ENCODE measurements at places on chromosomes 3 and 15.

DNA sequence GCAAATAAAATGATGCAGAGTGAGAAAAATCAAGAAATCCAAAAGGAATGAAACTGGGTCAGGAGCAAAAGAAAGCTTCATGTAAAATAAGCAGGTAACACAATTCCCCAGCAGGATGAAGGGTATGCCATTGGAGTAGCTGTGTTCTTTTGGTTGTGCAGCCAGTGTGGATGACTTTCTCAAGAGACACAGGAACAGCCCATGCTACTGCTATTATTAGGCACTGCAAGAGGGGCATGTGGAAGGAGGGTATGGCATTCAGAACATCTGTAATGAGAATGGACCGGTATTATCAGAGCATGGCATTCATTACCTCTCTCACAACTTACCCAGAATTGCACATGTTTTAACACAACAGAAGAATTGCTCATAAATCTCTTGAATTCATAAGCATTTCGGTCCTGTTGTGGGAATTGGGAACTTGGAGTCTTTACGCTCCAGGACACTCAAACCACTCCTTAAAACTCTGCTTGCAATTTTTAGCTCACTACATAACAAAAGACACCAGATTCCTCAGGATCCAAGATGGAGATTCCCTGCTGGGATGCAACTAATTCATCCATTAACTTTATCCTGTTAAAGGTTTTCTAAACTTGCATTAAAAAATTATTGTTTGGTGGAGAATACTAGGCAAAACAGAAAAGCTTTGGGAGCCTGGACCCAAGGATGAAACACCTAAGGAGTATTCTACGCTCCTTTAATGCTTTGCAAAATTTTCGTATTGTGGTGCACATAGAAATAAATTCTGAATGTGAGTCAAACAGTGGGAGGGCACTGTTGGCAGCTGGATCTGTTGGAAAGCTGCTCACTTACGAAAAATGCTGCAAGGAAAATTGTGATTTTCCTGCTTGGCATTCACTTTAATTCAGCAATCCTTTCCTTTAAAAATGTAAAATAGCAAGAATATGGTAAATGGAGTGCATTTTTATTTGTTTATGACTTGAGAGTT is 34.6 kb upstream of the CDIN1 start:
- DNase-seq = no peak

GRCh38 chr3:136109499-136109898 is 86.6 kb downstream of the MSL2 start:
- DNase-seq = no peak

- no peak for DNase-seq
Observed at GRCh38 chr15:80834906-80835305, 55.7 kb downstream of the CEMIP start.

- no peak for DNase-seq
Observed at GRCh38 chr3:159731254-159731653, 257.4 kb upstream of the IL12A start.

- DNase-seq = no peak
Observed at GRCh38 chr15:65638681-65639089, 16.9 kb downstream of the SLC24A1 start.

- DNase-seq = no peak
Observed at GRCh38 chr15:80252121-80252518, at the start of gene CTXND1. CTXND1 (minus strand) TSS chr15:80252213; CDS start chr15:80201949, 50,264 bp downstream.

DNA sequence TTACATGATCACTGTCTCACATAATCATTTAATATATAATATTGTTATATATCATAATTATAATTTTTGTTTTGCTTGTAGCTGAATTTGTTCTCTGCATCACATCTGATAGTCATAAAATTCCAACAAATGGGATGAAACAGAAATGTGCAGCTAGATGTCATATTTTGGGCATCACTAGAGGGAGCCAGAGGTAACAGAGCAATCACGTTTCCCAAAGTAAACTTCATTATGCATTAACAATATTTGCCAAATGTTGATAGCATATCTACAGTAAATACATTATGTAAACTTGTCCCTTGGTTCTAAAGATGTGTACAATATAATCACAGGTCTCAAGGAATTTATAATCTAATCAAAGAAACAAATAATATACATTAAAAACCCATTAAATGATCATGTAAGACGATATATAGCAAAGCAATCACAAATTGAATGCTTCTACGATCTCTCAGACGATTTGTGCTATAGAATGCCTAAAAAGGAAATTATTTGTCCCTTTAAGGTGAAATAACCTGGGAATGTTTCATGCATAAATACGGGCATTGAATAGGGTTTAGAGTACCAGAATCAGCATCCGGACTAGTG is 234.2 kb upstream of the MCTP2 start:
- no peak for DNase-seq

DNA sequence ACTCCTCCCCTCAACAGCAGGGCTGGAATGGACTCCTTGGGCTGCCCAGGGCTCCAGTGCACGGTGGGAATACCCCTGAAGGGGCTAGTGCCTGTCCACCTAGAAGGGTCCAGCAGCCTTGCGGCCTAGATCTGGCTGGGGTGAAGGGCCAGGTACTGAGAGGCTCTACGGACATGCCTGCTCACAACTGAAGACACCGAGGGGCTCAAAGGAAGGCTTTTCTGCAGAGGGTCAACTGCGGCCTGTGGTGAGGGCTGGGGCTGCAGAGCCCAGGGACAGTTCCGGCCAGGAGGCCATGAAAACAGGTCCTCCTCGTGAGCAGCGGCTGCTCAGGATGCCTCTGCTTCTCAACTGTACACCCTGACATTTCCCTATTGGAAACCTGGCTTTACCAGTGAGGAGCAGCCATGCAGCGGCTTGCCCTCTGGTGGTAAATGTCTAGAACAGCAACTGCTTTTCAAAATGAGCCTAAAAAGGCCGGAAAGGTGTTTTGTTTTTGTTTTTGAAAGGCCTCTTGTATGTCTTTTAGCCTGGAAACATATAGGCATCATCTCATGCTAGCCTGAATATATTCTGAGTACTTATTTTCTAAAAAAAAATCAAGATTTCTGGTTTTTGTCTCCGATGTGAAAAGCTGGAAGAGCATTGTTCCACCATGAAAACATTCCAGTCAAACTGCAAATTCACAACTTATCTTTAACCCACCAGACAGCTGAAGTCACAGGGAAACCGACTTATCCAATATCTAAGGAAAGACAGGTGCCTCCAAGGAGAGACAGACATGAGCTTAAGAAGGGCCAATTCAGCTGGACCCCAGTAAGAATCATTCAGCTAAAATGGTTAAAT is 163.4 kb downstream of the KLF13 start:
- no peak for DNase-seq

- DNase-seq = no peak
Observed at GRCh38 chr3:183779896-183780465, 45.4 kb downstream of the MAP6D1 start.

GRCh38 chr3:120451806-120452205 is 1.0 kb upstream of the FSTL1 start:
- DNase-seq = no peak
